Common myeloid progenitor, CD34-positive (primary cell): ENCODE measurements at places on chromosomes 11 and 22.
A peak's percentile ranks its signal among the peaks of the same experiment; 100 is the strongest.

- no peak for DNase-seq
Measured at GRCh38 chr22:46738647-46739093, 618 bp upstream of the CERK start.

DNA sequence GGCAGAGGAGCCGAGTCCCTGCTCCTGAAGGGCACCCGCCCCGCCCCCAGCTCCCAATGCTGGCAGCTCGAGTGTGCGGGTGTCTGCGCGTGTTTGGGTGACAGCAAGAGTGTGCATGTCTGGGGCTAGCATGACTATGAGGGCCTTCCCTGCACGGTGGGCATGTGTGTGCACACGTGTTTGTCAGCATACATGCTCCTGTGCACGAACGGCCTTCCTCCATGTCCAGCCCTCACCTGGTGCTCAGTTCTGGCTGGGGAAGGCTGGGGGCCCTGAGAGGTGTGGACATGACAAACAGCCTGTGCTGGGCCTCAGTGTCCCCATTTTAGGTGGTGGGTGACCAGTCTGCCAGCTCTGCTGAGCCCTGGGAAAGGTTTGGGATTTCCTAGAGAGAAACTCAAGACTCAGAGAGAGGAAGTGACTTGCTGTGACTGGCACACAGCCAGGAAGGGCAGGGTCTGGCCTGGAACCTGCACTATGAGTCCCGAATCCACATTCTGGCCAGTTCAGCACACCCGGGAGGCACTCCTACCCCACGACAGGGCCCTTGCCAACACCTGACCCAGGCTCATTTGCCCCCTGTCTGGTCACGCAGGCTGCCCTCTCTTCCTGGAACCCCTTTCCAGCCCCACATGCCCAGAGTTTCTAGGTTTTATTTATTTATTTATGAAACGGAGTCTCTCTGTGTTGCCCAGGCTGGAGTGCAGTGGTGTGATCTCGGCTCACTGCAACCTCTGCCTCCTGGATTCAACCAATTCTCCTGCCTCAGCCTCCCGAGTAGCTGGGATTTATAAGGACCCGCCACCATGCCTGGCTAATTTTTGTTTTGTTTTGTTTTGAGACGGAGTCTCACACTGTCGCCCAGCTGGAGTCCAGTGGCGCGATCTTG is 3.3 kb upstream of the SHISA8 start:
- peak; percentile 63 for DNase-seq

DNA sequence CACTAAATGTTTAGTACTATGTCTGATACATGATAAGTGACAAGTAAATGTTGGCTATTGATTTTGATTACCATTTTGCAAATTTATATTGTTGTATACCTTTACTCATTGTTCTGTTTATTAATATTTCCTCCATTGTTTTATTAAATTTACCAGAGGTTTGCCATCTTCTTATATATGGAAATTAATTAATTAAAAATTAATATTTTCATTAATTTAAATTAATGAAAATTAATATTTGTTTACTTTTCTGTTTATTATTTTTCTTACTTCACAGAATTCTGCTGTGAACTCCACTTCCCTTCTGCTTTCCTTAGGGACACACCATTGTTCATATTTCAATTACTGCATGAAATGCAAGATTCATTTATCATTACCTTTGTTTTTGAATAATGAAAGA is 331.0 kb downstream of the LARGE1 start:
- DNase-seq = no peak

DNA sequence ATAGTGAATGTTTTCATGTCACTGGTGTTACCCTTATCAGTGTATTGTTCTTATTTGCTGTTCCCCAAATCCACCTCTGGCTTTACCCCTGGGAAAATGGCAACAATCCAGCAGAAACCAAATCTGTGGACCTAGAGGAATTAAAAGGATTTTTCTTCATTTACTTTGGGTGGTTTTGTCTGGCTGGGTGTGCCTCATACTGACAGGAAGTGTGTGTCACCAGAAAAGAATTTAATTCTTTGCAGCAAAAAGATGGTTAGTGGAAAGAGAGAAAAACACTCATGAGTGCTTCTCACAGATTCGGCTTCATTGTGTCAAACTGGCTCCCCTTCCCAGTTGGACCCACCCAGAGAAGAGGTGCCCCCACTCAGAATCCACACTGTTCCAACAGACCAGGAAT is 38.9 kb downstream of the FZD4 start:
- DNase-seq = peak; percentile 17

GRCh38 chr11:131290185-131290584 is 80.2 kb upstream of the NTM start:
- no peak for DNase-seq

DNA sequence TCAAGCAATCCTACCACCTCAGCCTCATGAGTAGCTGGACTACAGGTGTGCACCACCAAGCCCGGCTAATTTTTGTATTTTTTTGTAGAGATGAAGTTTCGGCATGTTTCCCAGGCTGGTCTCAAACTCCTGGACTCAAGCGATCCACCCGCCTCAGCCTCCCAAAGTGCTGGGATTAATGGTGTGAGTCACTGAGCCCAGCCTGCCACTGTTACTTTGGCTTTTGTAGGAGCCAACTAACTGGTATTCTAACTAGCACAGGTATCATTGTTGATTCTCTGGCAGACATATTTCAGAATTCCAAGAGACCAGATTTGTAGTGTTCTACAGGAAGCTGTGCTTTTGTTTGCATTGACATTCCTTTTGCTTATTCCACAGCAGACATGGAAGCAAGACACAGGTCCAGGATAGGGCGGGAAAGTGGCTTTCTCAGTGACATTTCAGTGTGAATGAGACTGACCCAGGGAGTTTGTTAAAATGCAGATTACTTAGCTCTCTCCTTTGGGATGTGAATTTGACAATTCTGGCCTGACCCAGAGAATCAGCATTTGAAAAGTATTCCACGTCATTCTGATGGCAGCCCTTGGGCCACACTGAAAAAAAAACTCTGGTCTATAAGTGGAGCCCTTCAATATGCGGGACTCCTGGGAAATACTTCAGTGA is 52.2 kb upstream of the PAX6 start:
- DNase-seq = no peak

DNA sequence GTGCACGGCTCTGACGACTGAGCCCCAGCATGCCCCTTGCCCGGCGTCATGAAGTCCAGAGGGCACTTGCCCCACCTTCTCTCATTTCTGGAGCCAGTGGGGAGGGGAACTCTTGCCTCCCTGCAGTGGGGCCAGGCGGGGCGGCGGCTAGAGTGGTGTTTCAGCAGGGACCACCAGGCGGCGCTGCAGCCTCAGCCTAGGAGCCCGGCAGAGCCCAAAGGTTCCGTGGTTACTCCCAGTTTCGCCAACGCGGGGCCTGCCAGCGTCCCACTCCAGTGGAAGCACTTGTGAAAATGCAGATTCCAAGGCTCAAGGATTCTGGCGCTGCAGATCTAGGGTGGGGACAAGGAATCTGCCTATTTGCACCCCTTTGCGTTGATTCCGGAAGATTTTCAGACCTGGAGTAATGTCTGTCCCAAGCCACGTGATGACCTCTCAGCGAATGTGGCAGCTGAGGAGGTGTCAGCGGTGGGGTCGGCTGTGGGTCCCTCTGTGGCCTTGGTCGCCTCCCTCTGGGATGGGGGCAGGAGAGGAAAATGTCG is 55.7 kb downstream of the CD82 start:
- peak; percentile 74 for DNase-seq

- peak; percentile 21 for DNase-seq
Measured at GRCh38 chr11:85863855-85864254, 8.7 kb downstream of the CCDC83 start.

DNA sequence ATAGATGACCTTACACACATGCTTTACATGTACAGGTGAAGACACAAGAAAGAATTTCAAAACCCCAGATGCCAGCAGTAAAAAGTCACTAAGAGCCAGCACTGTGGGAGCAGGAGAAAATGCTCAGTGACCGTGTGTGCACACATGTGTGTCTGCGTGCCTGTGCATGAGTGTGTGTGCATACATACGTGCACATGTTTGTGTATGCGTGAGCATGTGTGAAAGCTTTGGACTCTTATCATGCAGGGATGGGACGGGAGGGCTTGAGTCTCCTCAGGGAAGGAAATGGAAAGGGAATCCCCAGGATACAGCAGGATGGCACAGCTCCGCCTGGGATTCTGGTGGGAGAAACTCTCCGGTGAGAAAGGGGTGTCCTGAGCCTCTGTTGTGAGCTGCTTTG is 121.5 kb upstream of the B3GAT1 start:
- DNase-seq = no peak

- DNase-seq = no peak
Measured at GRCh38 chr11:106286881-106287504, 209.5 kb downstream of the AASDHPPT start.

DNA sequence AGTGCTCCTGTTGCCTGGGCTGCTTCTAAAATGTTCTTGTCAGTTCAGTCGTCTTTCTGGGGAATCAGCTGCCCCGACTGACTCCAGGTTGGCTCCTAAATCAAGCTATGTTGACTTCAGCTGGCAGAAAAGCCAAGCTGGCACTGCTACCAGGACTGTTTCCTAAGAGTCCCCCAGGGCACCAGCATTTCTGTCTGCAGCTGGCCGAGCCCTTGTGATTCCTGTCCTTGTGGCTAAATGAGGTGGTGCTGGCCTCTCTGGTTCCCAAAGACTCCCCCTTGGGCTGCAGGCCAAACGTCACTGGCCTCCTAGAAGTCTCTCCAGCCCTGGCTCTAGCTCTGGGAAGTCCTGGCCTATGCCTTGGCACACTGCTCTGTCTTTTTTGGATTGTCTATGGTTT is 31.1 kb downstream of the GRAMD1B start:
- DNase-seq = no peak

- DNase-seq = peak; percentile 39
Measured at GRCh38 chr22:18005201-18005926, 19.0 kb downstream of the MICAL3 start.

DNA sequence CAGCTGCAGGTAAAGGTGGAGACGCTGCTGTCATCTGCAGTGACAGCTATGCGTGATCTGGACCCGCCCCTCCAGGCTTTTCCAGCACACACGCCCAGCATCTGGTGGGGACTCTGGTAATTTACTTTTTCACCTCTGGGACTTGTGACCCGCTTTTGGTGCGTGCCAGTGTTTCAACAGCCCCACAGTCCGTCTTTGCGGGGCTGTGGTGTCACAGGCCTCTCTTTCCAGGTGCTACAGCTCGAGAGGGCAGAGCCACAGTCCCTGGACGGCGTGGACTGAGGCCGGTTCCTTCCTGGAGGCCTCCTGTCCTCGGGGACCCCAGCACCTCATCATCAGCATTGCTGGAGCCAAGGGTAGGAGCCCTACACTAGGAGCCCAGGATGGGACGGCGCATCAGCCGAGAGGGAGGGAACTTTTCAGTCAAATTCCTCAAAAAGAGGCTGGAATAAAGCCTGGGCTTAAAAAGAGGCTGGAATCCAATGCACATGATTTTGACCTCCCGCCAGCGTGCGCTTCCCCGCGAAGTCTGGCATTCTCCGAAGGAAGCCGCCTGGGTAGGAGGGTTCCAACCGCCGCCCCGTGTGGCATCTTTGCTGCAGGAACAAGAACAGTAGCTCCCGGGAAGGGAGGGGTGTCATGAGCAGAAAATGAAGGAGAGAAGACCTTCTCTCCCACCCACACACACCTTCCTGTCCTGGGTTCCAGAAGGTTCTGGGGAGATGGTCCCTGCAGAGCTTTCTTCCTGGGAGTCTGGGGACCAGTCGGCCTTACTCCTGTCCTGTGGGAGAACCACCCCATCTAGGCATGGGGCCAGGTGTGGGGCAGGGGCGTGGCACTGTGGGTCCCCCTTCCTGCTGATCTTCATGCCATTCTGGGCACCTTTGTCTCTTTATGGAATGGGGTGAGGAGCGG is 25.7 kb upstream of the KRTAP5-7 start:
- no peak for DNase-seq

GRCh38 chr22:37417264-37417663 is 10.0 kb downstream of the ELFN2 start:
- DNase-seq = no peak

GRCh38 chr11:1827095-1827813 is 7.5 kb upstream of the SYT8 start:
- no peak for DNase-seq

GRCh38 chr11:65569164-65569972 is 909 bp upstream of the ZNRD2 start:
- DNase-seq = no peak

DNA sequence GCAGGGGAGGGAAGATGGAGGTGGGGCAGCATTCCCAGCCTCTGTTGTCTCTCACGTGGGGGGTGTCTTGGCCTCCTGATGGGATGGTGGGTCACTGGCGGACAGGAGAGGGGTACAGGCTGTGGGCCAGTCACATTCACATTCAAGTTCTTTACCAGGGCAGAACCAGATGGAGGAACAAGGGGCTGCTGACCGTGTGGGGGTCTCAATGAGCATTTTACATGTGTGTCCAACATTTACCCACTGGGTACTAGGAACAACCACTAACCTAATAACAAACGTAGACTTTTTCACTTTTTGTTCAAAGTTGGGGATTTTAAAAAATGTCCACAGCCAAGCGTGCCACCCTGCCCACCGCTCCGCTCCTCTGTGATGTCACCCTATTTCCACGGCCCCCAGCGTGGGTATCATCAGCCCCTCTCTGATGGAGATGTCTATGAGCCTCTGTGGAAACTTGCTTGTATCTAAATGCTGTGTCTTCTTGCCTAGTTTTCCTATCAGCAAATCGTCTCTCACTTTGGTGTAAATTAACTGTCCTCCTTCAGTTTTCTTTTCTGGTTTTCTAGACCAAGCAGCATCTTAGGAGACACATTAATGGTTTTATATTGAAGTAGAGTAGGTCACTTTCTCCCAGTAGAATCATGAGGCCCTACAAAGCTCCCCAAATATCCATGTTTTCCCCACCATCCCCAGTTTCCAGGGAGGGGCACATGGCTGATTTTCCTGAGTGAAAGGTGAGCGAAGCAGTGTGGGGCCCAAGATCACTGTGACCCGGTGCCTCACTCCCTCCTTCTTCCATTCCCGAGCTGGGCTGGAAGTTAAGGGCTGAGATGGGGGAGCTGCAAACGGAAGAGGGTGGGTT is 936.7 kb downstream of the BRD1 start:
- DNase-seq = no peak

GRCh38 chr11:17508791-17509190 is 32.1 kb upstream of the ABCC8 start:
- no peak for DNase-seq

- DNase-seq = no peak
Measured at GRCh38 chr11:73267122-73267846, 4.9 kb upstream of the P2RY6 start.

DNA sequence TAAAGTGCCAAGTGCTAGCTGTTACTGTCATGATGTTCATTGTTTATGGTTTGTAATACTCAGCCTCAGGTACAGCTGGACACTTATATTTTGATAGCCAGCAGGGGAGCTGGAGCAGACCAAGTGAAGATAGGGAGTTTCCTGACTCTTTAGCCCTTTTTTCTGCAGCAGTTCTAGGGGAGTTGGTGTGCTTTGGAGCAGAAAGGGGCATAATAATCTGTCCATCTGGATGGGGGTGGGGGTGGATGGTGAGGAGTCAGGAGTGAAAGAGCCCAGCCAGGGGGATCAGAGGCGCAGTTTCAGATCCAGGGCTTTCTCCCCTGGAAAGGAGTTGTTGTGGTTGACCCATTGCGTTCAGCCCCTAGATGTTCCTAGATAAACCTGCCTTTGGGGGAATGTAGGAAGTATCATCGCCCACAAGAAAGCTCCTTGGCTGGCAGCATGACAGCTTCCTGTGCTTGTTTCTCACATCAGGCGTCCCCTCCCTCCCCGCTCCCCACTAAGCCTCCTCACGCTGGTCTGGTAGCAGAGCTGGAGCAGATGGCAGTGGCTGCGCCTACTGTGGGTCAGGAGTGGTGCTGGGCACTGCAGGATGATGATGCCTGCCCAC is 41.9 kb downstream of the MED15 start:
- peak; percentile 78 for DNase-seq

- DNase-seq = no peak
Measured at GRCh38 chr11:76209375-76209972, 3.2 kb upstream of the WNT11 start.
